ENCODE measurements at places on chromosomes 12 and 14.
A peak's percentile ranks its signal among the peaks of the same experiment; 100 is the strongest.

DNA sequence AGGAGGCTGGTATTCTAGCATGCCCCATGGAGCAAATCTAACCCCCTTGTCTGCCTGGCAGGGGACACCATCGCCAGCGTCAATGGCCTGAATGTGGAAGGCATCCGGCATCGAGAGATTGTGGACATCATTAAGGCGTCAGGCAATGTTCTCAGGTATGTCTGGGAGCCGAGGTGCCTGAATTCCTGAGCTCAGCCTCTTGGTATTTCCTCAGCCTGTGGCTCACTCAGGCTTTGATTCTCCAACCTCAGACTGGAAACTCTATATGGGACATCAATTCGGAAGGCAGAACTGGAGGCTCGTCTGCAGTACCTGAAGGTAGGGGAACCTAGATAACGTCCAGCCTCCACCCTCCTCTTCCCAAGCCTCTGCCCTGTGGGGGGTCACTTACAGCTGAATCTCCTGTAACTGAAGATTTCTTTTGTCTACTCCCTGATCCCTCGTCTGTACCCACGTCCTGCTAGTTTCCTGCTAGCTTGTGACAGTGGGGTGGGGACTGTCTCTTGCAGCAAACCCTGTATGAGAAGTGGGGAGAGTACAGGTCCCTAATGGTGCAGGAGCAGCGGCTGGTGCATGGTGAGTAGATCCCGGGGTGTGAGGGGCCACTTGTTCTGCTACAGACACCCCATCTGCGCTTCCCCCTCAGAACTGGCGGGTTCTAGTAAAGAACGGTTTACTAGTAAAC is 7.0 kb downstream of the TAMALIN start:
- DNase-seq: no peak

DNA sequence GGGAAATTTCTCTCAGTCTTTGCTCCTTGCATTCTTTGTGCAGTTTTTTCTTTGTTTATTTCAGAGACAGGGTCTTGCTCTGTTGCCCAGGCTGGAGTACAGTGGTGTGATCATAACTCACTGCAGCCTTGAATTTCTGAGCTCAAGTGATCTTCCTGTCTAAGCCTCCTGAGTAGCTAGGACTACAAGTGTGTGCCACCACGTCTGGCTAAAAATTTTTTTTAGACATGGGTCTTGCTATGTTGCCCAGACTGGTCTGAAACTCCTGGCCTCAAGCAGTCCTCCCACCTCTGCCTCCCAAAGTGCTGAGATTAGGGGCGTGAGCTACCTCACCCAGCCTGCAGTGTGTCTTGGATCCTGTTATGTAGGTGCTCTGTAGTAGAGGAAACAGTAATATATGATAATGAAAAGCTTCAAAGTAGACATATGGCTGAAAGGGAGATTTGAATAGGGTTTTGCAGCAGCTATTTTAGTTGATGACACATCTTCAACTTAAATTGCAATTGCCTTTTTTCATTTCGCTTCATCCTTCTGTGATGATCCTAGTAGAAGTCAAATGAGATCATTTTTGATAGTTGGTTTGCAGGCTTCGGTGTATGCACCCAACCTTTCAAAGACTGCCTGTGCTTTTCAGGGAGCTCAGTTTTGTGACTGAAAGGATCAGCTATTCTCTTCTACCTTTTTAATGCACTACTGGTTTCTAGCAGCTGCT is 75.4 kb downstream of the FUT8 start:
- DNase-seq: no peak

- no peak for DNase-seq
These were observed 20.7 kb downstream of the ACACB start for GRCh38 chr12:109137055-109137454.

DNA sequence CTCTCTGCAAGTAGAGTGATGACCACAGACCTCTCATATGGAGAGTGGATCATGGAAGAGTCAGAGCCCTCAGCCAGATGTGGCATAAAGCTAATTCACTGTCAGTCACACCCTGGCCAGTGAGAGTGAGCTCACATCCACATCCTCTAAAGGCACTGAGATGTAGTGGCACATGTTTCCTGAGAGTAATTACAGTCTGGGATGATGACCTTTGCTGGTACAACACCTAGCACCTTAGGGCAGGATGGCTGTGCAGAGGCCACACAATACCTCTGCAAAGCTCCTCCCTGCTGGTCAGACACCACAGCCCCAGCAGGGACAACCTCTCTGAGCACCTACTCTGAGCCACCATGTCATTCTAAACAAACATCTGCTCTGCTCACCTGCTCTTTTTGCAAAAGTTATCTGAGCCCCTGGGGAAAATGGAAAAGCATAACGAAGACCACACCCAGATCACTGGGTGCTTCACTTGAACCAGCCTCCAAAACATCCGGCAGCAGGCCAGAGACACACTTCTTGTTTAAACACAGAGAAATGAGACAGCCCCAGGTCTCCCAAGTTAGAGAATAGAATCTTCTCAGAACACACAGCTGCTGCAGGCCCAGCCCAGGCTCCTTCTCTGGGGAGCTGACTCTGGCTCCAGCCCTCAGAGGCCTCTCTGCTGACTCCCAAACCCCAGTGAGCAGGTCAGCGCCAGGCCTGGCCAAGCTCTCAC is 30.3 kb downstream of the PITPNM2 start:
- no peak for DNase-seq

- no peak for DNase-seq
These were observed 216.3 kb downstream of the C12orf42 start for GRCh38 chr12:103279444-103279843.

GRCh38 chr14:50354527-50354926 is 42.2 kb downstream of the CDKL1 start:
- DNase-seq: no peak

- DNase-seq: no peak
These were observed 38.3 kb upstream of the LTA4H start for GRCh38 chr12:96073346-96074330.

DNA sequence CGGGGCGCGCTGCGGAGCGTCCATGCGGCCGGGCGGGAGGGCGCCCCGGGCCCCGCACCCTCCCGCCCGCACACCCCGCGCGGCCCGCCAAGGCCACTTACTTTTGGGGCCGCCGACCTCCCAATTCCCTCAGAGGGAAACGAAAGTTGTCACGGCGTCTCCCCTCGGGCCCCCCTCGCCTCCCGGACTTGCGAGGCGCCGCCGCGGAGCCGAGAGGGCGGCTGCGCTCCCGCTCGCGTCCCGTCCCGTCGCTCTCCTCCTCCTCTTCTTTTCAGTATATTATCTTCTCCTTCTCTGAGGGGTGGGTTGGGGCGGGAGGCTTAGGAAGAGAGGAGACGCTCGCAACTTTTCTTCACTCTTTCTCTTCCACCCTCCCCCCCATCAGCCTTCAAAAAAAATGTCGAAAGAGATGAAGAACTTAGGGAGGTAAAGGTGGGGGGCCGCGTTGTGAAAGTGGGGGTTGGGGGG is 613 bp downstream of the DUSP16 start:
- no peak for DNase-seq

DNA sequence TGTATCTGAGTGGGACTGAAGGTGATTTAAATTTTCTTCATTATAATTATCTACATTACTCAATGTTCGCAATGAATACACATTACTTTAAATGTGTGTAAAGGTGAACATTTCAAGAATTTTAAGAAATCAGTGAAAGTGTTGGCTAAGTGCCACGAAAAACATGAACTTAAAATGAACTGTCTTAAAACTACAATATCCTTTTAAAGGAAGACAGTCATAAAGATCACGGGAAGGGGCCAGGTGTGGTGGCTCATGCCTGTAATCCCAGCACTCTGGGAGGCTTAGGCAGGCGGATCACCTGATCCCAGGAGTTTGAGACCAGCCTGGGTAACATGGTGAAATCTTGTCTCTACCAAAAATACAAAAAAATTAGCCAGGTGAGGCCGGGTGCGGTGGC is 11.2 kb downstream of the MOK start:
- no peak for DNase-seq

- DNase-seq: peak; percentile 96
These were observed at the start of gene MIPOL1 for GRCh38 chr14:37197421-37198272. MIPOL1 (plus strand) TSS chr14:37197937; CDS start chr14:37247889, 49,952 bp downstream.

- no peak for DNase-seq
These were observed 55.5 kb downstream of the FAM222A start for GRCh38 chr12:109768901-109769670.

DNA sequence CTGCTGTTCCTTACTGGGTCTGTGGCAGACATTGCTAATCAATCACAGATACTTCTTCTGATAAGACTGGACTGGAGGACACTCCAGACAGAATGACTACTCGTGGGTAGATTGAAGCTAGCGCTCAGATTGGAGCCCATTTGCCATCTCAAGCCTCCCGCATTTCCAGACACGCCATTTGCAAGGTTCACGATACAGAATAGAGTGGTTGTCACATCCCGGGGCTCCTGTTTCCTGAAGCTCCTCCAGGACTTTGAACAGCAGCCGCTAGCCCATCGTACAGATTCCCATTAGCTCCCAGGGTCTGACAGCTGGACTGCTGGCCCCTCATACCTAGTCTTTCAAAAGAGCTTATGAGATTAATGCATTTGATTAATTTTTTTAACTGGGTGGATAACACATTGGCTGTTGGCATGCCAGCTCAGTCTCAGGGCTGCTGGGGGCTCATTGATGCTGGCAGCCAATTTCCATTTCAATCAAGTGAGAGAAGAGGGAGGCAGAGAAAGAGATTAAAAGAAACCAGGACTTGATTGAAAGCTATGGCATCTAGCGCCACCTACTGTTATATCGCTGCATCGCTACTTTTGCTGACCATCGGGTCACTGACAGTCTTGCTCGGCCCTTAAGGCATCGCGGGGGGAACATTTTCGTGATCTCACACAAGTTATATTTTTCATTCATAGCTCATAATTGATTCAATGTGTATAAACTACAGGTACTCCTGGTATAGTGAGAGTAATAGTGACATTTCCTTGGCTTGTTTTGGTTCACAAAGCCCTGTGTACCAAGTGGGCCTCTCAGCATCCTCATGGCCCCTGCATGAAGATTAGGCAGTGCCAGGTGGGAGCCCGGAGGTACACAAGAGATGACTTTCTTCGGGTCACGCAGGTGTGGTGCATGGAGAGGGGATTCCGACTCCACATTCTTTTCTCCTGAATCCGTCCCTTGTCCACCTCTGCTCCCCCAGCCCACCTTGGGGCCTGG is 78.6 kb downstream of the CCDC60 start:
- no peak for DNase-seq

GRCh38 chr12:47094804-47095203 is 15.0 kb upstream of the AMIGO2 start:
- DNase-seq: no peak

- no peak for DNase-seq
These were observed 50.0 kb downstream of the KDM2B start for GRCh38 chr12:121530600-121531355.

DNA sequence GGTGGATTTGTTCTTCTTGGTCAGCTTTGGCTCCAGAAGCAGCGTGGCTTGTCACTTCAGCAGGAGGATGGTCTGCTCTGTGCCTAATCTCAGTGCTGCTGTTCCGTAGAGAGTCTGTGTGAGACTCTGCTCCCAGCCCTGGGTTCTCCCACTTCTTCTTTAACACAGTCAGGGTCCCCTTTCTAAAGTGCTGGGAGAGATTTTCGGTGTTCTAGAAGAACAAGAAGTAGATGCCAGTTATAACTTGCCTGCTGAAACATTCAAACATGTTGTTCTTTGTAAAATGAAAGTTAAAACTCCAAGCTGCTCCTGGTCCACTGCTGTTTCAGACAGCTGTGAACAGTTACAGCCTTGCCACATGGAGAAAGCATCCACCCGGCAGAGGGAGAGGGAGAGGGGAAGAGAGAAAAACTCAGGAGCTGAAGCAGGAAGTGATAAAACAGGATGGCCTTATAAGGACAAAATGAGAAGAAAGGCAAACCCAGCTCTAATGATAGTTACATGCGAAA is 55.2 kb upstream of the CERS5 start:
- DNase-seq: peak; percentile 87

DNA sequence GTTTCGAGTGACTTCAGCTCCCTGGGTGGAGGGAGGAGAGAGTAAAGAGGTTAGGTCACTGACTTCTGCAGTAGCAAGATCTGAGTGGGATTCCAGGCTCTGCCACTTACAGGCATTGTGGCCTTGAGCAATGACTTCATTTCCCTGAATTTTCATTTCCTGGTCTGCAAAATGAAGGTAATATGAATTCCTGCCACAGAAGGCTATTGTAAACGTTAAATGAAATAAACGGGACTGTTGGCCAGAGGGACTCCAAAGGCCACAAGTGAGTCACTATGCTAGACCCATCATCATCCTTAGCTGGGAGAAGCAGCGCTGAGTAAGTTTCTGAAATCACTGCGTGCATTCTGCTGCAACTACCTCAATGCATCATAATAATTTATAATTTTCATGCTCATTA is 807.8 kb downstream of the AACS start:
- no peak for DNase-seq

GRCh38 chr12:117294189-117294603 is 67.2 kb downstream of the NOS1 start:
- no peak for DNase-seq

DNA sequence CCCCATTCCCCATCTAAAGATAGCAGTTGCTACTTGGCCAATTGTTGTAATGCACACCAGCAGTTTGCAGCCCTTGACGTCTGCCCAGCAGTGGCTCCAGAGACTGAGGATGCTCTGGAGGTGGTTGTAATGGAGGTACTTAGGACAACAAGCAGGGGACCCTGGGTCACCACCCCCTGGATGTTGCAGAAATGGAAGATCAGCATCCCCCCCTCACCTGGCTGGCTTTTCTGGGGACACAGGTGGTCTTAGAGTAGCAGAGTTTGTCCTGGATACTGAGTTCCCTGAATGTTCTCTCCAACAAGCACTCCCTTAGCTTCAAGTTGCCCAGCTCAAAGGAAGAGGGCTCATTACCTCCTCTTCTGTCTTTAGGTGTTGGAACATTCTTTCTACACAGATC is 250.5 kb downstream of the AACS start:
- no peak for DNase-seq

- no peak for DNase-seq
These were observed 739 bp upstream of the USP44 start for GRCh38 chr12:95551913-95552516.

DNA sequence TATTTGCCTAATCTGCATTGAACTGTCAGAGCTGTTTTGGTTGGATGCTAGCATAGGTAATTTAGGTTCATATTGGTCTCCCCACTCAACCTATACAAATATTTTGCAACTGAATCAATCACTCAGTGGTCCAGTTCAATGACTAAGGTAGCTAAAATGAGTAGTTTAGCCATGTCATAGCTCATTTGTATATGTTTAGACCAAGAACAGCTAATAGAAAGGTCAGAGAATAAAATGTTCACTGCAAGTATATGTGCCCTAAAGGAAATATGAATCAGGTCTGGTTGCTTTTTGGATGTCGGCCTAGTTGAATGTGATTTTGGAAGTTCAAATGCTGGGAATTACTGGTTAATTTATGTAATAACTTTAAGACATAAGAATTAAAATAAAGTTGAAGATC is 883.9 kb downstream of the LRFN5 start:
- no peak for DNase-seq

Measured in osteocyte (in vitro differentiated cells).